ENCODE measurements at places on chromosomes 5 and 9. TPM values are rescaled to one million over a fixed set of nuclear protein-coding genes. Genes with fewer than 3 reads are reported as not detected.

DNA sequence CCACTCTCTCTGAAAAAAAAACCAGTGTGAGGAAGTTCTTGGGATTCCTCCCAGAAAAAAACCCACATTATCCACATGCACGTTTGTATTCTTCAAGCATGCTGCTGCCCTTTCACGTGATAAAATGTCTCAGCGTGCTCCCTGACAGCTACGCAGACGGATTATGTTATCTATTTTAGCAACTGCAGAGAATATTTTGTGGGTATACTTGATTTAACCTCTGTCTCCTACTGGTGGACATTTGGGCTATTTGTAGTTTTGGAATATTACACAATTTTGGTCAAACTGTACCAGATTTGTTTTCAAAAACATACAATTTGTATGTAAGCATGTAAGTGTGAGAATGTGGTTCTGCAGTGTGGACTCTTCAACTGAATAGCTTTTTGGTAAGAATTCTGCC, 10.7 kb downstream of the PRRC2B start:
- DNase-seq, result no peak

GRCh38 chr5:173940269-173940668, 48.7 kb upstream of the C5orf47 start:
- no peak for DNase-seq

- DNase-seq, result no peak
These were observed 1888.9 kb upstream of the CDH6 start for GRCh38 chr5:29304545-29304944.

DNA sequence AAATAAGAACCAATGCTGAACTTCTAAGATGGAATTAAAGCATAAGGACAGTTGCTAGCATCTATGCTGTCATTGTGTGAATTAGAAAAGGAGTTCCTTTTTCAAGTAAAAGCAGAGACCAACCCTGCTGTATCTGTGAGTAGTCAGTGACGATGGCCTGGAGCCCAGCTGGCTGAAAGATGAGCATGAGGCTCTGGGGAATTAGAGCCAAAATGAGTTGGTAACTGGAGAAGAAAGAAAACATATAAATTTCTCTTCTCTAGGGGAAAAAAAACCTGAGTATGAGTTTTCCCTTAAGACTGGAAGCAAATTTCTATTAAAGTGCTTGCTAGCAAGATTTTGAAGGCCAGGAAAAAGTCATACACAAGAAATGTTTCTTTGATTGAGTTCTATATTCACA, 1.6 kb upstream of the SPZ1 start:
- no peak for DNase-seq

Gene KIF12
- 3.8 TPM for total RNA-seq

Gene CIZ1
- total RNA-seq, result 12.5 TPM

Gene CCNJL
- 0.84 TPM for total RNA-seq

All from liver (tissue), 10 donors.